ENCODE measurements at places on chromosomes 5 and 9. TPM values are rescaled to one million over a fixed set of nuclear protein-coding genes. Genes with fewer than 3 reads are reported as not detected.

DNA sequence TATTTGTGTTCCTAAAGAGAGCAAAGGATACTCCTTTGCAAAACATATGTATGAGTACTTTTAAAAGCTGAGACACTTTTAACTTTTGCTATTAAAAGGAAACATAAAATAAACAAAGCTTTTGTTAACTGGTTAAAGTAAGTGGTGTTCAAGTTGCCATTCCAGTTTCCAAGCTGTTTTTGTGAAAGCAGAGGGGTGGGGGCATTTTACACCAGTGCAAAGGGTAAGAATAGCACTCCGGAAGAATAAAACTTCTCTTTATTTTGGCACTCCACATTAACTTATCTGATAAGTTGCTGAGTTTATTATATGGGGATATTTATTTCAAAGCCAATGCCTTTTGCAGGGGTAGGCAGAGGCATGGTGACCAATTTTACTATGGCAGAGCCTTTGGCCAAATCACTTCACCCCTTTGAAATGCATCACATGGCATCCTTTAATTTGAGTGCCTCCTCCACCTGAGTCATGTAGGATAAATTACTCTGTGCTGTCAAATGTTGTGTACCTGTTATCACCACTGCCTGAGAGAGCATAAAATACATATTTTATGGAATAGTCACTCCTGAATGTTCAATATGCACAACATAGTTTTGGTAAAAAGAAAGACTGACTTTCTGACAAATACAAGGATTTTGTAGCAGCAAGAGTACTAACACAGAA lies 62.9 kb downstream of the MLLT3 start:
- DNase-seq = no peak

DNA sequence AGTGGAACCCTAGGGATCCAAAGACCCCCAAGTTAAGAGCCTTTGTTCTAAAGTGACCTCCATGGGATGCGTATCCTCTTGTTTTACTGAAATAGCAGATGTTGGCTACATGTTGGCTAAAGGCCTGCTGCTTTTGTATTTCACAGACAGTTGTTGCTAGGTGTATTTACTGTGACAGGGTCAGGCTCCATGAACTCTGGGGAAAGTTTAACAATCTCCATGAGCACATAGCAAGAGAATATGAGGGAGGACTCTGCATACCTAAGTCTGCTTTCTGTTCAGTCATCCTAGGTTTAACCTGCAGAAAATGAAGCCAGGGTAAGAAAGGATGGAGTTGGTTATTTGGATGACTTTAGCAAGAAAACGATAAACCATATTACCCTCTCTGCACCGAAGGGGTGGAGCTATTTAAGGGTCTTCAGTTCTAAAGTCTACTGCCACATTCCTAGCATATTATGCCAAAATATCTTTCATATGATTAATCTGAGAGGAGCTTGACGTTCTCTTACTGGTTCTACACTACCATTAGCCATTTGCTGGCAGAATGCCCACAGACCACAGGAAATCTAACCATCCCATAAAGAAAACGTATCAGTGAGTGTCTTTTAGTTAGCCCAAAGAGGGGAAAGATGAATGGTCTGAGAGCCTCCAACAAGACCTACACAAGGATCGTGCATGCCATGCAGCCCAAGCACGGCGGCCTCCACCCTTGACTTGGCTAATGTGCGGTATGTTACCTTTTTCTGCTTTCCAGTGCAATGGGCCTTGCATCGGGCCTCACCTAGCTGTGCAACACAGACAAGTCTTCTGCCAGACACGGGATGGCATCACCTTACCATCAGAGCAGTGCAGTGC lies 127.8 kb downstream of the SAXO1 start:
- no peak for DNase-seq

The SHISAL2B gene
- total RNA-seq = 1.4 TPM

The PDE6A gene
- not detected for total RNA-seq

The BOD1 gene
- 76.7 TPM for total RNA-seq
